ENCODE measurements at places on chromosomes 16 and 17.

- no peak for DNase-seq
These were observed 9.8 kb upstream of the TMEM92 start for GRCh38 chr17:50264263-50265113.

DNA sequence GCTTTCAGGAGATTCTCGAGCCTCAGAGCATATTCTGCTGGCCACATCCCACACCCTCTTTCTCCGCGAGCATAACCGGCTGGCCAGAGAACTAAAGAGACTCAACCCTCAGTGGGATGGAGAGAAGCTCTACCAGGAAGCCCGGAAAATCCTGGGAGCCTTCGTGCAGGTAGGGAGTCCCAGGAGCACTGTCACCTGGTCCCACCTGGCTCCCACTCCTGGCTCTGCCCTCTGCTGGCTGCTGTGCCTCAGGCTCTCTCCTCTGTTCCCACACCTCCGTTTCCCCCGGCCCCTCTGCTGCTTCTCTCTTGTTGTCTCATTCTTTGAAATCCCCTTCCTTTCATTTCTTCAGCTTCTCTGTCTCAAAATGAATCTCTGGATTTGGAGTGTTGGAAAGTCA lies 16.4 kb downstream of the LPO start:
- DNase-seq = no peak

GRCh38 chr17:62804822-62805221 lies 3.3 kb downstream of the MARCHF10 start:
- DNase-seq = no peak

DNA sequence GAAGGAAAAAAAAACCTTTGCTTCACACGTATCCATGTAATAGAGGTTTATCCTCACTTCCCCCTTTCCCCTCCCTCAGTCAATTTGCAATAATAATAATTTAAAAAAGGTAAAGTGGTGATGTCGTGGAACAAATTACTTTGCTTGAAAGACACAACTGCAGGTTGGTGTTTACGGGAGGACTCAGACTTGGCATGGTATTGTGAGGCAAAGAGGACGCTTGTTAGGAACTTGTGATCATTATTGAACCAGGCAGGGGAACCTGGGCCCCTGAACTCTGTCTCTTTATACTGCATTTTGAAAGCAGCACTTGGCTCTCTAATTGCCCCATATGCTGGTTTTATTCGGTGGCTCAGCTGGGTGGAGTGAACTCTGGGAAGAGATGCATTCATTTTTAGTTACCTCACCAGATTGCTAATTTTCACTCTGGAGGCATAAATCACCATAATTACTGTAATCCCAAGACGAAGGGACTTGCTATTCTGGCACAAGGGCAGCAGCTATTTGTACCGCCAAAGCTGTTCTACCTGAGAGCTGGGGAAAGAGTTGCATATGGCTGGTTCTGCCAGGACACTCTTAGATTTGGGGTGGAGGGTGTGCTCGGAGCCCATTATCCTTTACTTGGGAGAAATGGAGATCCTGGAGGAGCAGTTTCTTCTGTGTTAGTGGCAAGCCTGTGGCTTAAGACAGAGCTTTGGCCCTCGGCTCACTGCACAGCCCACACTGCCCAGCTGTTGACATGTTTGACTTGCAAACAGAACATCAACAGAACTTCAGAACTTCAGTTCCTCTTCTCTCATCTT lies 5.7 kb upstream of the DHX8 start:
- DNase-seq = no peak

GRCh38 chr17:81396722-81397313 lies 1.6 kb downstream of the BAHCC1 start:
- DNase-seq = no peak

- DNase-seq = no peak
These were observed 988 bp upstream of the IL21R start for GRCh38 chr16:27400751-27401620.

DNA sequence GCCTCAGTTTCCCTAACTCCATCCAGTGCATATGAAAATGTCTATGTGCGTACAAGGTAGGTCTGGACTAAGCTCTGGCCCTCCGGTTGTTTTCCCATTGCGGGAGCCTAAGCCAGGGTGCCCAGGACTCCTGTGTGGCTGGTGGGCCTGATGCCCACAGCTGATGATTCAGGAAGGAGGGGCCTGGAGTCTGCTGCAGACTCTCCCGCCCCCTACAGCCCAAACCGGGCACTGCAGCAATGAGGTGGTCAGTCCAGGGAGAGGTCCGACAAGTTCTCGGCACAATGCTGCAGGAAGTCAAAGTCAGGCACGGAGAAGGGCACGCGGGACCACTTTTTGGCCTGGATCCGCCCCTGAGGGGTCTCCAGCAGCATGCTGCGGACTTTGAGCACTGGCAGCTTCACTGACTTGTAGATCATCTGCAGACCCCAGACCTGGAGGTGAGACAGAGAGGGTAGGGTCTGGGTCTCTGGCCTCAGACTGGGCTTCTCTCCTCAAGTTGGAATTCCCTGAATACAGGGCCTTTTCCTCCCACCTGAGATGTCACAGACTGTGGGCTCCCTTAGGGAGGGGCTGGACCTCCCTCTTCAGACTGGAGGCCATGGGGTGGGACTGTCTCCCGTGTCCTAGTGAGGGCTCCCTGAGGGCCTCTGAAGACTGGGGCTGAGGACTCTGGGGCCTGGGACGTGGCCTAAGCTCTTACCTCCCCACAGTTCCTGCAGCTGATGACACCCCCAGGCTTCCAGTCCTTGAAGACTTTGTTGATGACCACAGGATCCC lies 3.4 kb upstream of the ZNF385C start:
- no peak for DNase-seq

GRCh38 chr17:66426397-66427033 lies 124.1 kb downstream of the PRKCA start:
- no peak for DNase-seq

GRCh38 chr16:67423611-67424260 lies 7.2 kb upstream of the HSD11B2 start:
- no peak for DNase-seq

DNA sequence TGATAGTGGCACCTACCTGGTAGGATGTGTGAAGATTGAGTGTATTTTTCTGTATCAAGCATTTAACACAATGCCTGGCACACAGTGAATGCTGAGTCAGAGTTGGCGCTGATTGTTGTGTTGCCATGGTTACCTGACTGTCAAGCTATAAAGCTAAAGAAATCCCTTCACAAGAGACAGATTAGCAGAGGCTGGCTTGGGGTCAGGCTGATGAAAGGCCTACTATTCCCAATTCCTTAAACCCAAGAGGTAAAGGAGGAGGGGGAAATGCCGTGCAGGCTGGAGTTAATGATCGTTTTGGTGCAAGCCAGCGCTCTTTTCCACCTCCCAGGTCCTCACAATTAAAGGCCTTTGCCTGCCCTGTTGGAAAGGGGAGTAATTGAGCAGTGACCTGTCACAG lies 5.9 kb downstream of the CLEC19A start:
- no peak for DNase-seq

DNA sequence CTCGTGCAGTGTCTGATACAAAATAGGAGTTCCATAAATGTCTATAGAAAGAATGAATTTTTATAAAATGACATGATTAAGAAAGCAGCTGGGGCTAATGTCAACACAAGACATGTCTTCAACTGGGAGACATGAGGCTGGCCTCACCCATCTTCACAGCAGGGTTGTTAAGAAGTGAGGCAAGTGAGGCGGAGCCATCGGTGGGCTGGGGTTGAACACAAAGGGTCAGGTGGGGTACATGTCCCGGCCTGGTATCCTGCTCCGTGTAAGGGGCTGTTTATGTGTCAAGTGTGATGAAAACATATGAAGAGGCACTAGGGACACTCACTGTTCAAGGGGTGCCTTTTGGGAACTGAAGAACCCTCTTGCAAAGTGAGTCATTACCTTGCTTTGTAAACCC lies 22.1 kb downstream of the CDK5R1 start:
- DNase-seq = no peak

- no peak for DNase-seq
These were observed 2.0 kb downstream of the NCBP3 start for GRCh38 chr17:3843935-3844516.

- no peak for DNase-seq
These were observed 148.1 kb downstream of the KCNJ2 start for GRCh38 chr17:70317421-70317820.

DNA sequence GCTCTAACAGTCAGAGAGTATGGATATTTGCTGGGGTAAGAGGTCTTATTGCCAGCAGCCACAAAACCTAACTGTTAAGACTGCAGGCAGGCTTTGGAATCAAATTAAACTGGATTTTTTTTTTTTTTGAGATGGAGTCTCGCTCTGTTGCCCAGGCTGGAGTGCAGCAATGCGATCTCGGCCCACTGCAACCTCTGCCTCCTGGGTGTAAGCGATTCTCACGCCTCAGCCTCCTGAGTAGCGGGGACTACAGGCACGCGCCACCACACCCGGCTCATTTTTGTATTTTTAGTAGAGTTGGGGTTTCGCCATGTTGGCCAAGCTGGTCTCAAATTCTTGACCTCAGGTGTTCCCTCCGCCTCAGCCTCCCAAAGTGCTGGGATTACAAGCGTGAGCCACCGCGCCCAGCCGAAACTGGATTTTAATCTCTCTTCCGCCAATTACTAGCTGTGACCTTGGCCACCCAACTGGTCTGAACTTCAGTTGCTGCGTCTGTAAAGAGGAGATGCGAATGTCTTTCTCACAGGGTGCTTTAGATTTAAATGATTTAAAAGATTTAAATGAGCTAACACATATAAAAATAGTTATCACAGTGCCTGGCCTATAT lies 842 bp downstream of the MRPL10 start:
- DNase-seq = no peak

GRCh38 chr17:19660219-19660870 lies 11.8 kb downstream of the ALDH3A2 start:
- no peak for DNase-seq

GRCh38 chr17:45230787-45231480 lies 9.2 kb downstream of the FMNL1 start:
- DNase-seq = no peak

DNA sequence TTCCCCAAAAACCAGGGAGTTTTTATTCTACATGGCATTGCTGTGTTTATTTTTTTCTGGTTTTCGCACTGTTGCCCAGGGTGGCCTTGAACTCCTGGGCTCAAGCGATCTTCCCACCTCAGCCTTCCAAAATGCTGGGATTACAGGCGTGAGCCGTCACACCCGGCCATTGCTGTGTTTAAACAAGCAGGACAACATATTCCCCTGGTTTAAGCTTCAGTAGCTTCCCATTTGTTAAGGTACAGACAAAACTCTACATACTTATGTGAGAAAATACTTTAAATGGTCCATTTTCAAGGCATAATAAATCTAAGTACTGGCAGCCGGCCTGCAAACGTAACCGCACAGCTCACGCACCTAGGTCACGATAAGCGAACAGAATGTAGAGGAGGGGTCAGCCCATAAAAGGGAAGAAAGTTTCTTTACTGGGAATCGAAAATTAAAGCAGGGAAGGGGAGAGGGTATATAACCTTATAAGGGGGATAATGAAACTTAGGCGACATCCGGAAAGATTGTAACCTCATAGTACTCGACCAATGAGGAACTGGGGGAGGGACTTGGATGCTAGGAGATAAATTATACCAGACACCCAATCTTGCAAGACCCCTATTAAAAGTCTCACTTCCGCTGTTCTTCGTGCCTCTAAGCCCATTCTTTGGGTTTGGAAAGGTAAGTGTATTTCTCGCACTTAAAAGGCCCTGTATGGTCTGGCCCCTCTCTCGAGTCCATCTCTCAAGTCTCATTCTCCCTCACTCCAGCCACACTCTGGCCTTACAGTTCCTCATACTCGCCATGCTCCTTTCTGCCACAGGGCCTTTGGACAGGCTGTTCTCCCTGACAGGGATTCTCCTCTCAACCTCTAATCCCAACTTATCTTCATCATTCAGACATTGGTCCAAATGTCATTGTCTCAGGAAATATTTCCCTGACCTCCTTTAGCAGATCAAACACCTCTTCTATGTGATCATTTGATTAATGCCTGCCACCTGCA lies 59.2 kb downstream of the TEX14 start:
- DNase-seq = no peak

DNA sequence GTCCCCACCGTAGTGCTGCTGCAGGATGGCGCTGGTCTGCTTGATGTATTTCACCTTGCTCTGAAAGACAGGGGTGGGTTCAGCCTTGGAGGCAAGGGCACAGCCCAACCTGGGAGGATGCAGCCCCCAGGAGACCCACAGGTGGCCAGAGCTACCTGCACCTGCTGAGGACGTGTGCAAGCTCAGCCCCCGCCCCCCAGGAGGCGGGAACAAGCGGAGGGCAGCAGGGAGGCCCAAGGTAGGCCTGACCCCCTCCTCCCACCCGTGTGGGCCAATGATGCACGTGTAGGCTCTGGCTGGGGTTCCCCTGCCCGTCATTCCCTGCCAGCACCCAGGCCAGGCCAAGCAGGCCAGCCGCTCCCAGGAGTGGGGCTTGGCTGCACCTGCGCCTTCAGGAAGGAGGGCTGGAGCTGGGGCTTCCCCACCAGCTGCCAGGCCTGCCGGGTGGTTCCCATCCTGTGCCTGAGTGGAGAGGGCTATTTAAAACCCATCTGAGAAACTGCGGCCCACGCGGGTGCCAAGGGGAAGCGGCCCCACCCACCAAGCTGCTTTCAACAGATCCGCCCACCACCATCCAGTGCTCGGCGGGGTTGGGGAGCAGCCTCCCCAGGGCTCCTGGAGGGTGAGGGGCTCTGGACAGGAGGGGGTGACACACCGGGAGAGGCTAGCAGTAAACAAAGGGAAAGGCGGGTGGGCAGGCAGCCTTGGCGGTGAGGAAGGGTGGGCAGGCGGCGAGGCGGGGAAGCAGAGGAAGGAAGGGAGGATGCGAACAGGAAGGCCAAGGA lies 3.8 kb downstream of the NTHL1 start:
- no peak for DNase-seq

DNA sequence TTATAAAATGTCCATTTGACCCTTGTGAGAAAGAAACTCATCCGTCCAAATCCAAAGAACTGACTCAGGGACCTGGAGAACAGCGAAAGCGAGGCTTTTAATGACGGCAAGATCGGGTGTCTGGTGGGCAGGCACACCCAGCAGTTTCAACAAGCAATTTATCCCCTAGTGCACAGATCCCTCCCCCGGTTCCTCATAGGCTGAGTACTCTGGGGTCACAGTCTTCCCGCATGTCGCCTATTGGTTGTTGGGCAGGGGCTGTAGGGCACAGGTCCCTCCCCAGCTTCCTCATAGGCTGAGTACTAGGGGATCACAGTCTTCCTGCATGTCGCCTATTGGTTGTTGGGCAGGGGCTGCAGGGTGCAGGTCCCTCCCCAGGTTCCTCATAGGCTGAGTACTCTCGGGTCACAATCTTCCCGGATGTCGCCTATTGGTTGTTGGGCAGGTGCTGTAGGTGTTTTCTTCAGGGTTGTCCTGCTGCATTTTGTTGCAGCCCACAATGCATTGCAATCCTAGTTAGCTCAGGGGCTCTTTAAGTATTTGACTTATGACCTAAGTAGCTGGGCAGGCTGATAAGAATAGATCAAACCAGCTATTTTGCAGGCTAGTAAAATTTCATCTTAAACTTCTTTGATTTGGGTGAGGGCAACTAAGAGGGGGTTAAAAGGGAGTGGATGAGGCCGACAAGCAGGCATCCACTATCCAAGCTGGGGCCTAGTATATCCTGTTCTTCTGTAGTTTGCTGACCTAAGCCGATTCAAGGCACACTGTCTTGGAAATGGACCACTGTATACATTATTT lies 3.6 kb upstream of the UTS2R start:
- no peak for DNase-seq

DNA sequence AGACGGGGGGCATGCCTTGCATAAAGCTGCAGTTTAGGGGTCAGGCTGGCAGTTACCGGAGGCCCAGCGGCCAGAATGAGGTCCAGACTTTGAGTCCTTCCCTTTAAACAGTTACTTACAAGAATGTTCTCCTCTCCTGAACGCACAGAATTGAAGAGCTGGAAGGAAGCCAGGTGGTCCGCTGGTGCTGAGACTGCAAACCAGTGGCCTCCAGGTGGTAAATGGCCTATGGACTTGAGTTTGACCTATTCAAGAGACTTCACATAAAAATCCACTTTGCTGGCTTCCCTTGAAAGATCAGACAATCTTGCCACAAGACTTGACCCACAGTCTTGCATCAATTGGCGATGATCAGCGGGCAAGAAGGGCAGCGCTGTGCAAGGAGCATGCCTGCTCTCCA lies 14.7 kb upstream of the SEZ6 start:
- DNase-seq = no peak

Measured in cortex of kidney (tissue), 1 donor.